ENCODE measurements at places on chromosomes 5 and 9.
A peak's percentile ranks its signal among the peaks of the same experiment; 100 is the strongest.

DNA sequence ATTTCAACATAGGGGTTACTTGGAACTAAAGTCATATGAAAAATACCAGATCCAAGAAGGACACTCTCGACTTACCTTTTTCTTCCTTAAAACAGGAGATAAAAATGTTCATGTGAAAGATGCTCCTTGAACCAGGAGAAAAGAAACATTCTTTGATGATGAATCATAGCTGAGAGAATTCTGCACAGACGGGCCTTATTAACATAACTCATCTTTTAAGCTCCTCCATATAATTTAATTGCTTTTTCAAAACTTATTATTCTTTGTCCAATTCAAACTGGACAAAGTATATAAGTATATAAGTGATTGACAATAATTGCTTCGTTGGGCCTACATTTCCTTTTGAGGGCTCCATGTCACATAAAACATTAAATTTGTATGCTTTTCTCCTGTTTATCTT is 945.2 kb upstream of the C9orf72 start:
- DNase-seq = no peak

DNA sequence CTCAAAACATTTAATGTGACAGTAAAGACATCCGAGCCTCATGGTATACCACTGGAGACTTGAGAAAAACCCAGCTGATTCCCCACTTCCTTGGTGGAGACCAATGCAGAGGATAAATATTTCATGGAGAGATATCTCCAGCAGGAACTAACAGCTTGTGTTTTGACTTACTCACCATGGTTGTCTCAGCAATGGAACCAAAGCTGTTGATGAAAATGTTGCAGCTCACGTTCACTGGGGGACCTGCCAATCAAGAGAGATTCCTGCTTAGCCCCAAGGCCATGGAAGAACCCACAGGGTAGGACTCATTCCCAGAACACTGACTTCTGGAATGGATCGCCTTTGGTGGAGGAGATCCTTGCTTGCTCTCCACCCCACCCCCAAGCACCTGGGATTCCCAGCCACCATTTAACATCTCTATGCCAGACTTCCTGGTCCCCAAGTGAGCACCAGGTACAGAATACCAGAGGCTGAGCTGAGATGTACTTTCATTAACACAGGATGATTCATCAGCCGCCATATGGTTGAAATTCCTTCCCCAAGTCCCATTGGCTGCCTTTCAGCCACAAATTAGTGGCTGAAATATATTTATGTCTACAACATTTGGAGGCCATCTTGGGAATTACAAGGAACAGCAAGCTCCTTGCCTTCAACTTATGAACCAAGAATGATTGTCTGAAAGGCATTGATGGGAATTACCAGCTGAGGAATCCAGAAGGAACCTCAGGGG is 37.9 kb downstream of the GLRA1 start:
- DNase-seq = no peak

DNA sequence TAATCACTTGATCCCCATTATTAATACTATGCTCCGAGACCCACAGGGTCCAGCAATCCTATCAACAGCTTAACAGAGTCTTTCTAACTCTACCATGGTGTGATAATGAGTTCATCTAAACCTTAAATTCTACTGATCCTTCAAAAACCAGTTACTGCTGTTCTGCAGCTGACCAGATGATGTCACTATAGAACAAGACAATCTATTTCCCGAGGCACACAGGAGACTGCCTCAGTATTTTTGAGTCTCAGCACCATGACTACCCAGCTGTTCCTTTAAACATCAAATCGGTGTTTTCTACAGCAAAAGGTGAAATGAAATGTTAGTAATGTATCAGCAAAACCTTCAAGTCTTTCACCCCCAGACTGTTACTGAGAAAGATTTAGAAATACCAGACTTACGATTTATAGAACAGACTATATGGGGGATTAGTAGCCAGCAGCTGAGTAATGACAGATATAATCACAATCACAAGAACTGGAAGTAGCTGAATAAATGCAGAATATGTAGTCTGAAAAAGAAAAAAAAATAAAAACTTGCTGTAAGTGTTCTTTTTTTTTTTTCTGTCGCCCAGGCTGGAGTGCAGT is 16.9 kb downstream of the DNAJC18 start:
- DNase-seq = peak; percentile 80

GRCh38 chr9:84702471-84702870 is 32.9 kb downstream of the NTRK2 start:
- DNase-seq = no peak

DNA sequence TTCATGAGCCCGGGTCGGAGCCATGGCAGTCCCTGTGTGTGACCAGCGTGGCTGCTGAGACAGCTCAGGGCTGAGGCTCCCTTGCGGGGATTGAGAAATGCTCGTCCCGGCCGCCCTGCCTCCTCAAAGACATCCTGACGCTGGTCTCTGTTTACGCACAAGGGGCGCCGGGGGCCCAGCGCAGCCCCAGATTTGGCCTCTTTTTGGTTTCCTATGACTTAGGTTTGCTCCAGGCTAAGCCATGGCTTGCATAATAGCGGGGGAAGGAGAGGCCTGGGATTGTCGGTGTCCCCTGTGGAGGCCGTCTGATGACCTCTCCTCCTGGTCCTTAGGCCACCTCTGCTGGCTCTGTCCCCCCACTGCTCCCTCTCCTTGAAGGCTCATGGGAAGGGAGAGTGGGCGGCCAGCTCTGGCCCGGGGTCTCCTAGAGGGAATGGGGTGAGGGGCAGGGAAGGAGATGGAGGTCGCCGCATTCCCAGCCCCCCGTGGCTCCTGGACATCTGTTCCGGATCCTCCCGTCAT is 3.5 kb downstream of the LAMC3 start:
- DNase-seq = no peak

DNA sequence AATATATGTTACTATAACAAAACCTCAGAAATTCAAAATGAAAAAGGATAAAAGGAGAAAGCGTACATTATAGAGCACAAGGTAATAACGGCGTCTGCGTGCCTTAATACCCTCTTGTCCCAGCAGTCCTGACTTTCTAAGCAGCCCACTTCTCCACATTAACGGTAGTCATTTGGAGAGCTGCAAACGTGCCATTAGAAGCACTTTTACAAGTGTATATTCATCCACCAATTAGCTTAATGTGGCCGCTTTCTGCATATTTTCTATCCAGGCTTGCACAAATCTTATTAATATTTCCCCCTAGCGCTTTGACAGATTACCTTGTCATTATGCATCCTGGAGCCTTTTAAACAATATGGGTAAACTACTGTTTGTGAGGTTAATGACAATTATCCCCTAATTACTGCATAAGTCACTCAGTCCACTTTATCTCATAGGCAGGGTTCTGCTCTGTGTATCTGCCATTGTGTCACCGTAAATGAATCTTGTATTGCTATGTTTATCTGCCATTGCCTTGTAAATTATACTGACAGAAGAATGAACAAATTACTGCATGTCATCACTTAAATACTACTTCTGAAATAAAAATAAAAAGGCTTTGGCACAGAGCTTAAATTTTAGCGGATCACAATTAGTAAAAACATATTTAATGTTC is 421.3 kb downstream of the BNC2 start:
- no peak for DNase-seq

GRCh38 chr5:16975950-16976624 is 40.0 kb upstream of the MYO10 start:
- no peak for DNase-seq

DNA sequence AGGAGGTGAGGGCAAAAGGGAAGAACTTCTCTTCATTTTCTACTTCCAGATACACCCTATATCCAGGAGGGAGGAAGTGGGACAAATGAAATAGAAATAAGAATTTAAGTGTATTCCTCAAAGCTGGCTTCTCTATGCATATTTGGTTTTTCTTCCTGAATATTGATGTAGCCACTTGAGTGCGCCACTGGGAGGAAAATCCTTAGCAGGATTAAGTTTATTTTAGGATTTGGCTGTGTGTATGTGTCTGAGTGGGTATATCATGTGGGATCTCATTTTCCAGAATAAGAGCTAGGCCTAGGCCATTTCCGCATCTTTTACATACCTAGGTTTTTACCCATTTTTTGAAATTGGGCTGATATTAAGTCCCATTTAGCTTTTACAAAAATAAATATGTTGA is 42.5 kb downstream of the MAP1B start:
- DNase-seq = no peak

- DNase-seq = no peak
Measured at GRCh38 chr5:37751227-37751626, 88.6 kb downstream of the GDNF start.

DNA sequence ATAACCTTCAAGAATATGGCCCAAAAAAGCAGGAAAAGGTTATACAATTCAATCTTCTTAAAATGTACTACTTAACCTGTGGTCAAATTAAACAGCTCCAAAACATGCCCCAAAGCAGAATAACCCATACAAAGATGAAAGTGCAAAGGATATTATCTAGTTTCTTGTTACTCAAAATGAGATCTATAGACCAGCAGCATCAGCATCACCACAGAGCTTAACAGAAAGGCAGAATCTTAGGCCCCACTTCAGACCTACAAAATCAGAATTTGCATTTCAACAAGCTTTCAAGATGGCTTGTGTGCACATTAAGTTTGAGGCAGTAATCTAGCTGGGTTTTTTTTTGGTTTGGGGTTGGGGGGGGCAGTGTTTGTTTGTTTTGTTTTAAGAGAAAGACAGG is 54.0 kb downstream of the SCAI start:
- DNase-seq = no peak

DNA sequence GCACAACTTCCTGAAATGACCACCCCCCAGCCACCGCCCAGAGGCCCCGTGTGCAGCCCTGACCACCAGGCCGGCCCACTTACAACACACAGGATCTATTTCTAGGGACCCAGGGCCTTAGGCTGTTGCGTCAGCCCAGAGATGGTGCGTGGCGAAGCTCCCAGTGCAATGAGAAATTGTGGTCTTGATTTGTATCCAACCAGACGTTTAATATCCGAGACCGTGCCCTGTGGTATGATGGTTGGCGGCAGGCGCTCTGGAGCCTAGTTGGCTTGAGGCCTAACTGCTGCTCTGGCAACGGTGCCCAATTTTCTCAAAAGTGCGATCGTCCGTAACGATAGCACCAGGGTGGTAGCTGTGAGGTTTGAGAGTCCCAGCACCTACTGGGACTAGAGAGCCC is 32.6 kb upstream of the SLC6A19 start:
- DNase-seq = no peak

- no peak for DNase-seq
Measured at GRCh38 chr9:76322810-76323209, 71.4 kb downstream of the RFK start.

GRCh38 chr5:150449517-150450339 is at the start of gene RPS14:
RPS14 (minus strand) TSS chr5:150449739; CDS start chr5:150447733, 2,006 bp downstream.
- peak; percentile 97 for DNase-seq

DNA sequence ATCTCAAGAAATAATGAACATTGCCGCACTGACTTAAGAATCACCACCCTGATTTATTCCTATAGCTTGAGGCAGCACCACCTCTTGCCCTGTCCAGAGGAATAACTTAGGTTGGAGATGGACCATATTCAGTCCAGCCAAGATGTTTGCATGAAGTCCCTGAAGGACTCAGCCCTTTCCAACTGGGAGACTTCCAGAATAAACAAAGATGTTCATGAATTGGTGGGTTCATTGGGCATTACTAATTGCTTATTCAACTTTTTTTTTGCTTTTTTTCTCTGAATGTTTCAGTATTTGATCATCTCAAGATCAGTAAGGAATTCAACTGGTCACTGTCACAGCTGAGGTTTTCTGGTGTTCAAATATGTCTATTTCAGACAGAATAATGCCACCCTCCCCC is 470.6 kb downstream of the CCDC171 start:
- DNase-seq = no peak

- peak; percentile 58 for DNase-seq
Measured at GRCh38 chr5:160118349-160119141, 705 bp downstream of the PWWP2A start.

GRCh38 chr9:112396416-112396815 is 16.5 kb downstream of the HSDL2 start:
- no peak for DNase-seq

DNA sequence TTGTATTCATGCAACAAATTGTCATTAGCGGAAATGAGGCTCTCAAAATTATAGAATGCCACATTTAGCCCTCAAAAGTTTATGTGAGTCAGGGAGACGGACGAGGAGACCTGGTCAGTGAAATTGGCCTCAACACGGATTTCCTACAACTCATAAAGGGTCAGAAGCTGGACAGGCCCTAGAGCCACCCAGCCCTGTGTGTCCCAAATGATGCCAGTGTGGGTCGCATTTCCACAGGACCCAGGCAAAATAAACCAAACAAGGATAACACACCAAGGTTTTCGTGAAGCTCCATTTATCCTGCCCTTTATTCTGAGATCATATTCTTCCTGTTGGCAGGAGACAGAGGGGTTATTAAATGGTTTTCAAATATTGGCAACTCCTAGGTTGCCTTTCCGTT is 72.0 kb upstream of the COL5A1 start:
- no peak for DNase-seq

- DNase-seq = no peak
Measured at GRCh38 chr9:130471411-130472183, 26.8 kb downstream of the ASS1 start.

- no peak for DNase-seq
Measured at GRCh38 chr5:170067152-170067551, 38.5 kb upstream of the FOXI1 start.

- DNase-seq = no peak
Measured at GRCh38 chr9:134346151-134346550, 19.9 kb downstream of the RXRA start.

GRCh38 chr5:71925608-71926091 is 181.6 kb upstream of the MAP1B start:
- no peak for DNase-seq

Measured in CD4-positive, alpha-beta memory T cell (primary cell).